Sigmoid colon (tissue), 7 donors: ENCODE measurements at places on chromosomes 3 and 15. TPM values are rescaled to one million over a fixed set of nuclear protein-coding genes. Genes with fewer than 3 reads are reported as not detected.

Gene TUSC2
- total RNA-seq, result 54.7 TPM

GRCh38 chr3:134163096-134163495, 87.6 kb downstream of the RYK start:
- no peak overlapping the region for H3K27ac ChIP-seq
- DNase-seq, result no peak
- no peak overlapping the region for H3K4me3 ChIP-seq

DNA sequence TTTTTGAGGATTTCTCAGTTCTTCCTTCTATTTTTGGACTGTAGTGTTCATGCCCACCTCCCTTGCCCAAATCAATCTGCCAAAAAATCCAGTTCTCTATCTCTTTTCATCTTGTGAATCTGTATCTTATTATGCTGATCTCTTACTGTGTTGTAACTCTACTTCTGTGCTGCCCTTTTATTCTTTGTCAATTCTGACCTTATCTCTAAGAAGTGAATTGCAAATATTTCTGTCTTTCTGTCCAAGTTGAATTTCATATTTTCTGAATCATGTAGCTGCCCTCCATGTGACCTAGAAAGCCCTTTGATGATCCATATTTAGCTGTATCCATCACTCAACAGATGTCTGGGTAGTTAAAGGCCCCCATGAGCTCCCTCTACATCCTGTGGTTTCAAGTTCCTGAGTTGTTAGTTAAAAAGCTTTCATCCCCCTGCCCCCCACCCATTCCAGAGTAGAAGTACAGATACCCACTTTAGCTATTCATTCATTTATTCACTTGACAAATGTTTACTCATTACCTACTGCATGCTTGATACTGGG, 33.6 kb upstream of the ETV5 start:
- H3K36me3 ChIP-seq, result no peaks in the 10 kb centered on the region
- no peak for DNase-seq
- H3K27me3 ChIP-seq, result no peaks in the 10 kb centered on the region

- no peak for DNase-seq
- H3K4me3 ChIP-seq, result no peak overlapping the region
- no peak overlapping the region for H3K27ac ChIP-seq
- H3K36me3 ChIP-seq, result no peaks in the 10 kb centered on the region
These were observed 12.8 kb downstream of the ARL6IP5 start for GRCh38 chr3:69097407-69098086.

DNA sequence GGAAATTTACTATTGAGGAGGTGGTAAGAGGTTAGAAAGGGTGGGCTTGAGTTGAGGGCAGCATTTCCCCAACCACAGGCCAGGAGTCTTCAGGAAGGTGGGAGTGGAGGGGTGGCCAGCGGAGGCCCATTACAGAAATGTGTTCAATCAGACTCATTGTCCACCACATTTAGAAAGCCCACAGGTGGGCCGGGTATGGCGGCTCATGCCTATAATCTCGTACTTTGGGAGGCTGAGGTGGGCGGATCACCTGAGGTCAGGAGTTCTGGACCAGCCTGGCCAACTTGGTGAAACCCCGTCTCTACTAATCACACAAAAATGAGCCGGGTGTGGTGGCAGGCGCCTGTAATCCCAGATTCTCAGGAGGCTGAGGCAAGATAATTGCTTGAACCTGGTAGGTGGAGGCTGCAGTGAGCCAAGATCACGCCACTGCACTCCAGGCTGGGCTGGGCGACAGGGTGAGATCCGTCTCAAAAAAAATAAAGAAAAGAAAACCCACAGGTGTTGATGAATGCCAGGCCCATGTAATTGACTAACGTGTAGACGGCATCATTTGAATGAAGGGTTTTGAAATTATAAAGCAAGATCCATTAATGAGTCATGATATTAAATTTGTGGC, 12.2 kb upstream of the SYNM start:
- no peaks in the 10 kb centered on the region for H3K27me3 ChIP-seq
- no peak overlapping the region for H3K27ac ChIP-seq
- H3K4me1 ChIP-seq, result no peaks in the 10 kb centered on the region
